ENCODE measurements at places on chromosomes 12 and 14.

DNA sequence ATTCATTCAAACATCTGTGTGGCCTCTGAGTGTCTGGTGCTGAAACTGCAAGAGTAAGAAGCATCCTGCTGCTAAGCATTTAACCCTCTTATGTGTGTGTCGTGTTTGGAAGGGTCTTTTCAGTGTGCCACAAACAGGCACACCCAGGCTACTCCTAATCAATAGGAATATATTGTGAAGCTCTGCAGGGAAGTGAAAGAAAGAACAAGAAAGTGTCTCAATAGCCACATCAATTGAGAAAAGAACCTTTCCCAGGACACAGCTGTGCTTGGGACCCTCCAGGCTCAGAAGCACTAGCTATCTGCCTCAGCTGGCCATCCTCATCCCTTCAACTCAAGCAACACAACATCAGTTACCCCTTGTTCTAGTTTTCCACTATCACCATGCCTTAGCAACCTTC is 13.4 kb upstream of the KRAS start:
- no peak for DNase-seq

DNA sequence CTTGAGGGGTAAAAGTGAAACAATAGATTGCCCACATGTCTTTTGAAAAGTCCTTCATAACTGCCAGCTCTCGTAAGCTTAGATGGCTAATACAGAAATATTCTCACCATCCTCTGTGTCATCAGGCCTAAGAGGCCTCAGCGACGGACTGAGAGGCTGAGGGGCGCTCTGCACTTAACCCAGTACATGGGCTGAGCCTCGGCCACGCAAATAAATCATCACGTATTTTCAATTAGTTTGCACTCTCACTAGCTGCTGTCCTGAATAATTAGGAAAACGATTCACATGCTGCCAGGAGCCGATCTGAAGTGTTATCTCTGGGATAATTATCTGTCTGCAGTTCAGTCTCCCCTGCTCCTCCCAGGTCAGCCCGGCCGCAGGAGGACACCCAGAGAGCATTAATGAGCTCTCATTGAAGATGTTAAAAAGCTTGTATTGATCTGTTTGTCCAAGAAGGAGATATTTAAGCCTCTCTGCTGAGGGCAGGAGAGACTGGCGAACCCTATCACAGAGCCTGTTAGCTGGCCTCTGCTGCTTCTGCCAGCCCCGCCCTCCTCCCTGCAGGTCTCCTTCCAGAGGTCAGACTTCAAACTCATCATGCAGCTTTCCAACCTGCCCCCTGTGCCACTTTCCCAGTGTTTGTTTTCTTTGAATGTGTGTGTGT is 1051.3 kb downstream of the VRK1 start:
- no peak for DNase-seq

DNA sequence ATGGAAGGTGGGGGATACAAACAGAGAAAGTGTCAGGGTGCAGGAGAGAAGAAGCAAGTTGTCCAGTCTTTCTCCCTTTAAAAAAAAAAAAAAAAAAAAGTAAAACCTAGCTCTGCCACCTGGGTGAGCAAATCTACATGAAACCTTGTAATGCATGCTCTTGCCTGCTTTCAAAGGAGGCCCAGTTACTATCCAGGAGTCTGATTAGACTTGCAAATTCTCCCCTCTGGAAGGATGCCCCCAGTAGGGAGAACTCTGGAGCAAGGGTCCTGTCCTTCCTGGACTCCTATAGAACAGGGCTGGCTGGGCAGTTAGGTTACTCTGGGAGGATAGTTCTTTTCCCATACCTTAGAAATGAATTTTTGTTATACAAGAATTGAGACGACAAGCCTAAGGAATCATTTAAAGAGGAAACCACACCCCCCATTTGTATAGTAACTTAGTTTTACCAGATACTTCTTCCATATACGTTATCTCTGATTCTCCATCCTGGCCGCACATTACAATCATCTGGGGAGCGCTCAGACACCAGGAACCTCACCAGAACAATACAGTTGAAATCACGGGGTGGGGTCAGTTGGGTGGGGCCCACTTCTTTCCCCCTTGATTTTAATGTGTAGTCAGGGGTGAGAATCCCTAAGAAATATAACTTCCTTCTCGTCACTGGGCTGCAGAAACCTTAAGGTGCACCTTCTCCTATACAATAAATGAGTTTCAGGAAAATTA is 30.5 kb downstream of the RAB35 start:
- no peak for DNase-seq

DNA sequence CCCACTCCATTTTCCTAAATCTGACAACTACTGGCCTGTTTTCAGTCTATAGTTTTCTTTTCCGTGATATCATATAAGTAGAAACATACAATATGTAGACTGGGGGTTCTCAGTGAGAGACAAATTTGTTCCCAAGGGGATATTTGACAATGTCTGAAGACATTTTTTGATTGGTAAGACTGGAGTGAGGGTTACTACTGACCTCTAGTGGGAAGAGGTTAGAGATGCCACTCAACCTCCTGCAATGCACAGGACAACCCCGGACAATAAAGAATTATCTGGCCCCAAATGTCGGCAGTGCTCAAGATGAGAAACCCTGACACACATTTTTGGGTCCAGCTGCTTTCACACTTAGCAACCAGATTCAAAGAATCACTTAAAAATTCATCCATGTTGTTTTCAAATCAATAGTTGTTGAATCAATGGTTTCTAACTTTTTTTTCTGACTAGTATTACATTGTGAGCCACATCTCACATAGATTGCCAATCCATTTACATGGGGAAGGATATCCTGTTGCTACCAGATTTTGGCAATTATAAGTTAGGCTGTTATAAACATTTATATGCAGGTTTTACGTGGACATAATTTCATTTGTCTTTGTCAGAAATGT is 307.1 kb downstream of the RPL10L start:
- DNase-seq = no peak

DNA sequence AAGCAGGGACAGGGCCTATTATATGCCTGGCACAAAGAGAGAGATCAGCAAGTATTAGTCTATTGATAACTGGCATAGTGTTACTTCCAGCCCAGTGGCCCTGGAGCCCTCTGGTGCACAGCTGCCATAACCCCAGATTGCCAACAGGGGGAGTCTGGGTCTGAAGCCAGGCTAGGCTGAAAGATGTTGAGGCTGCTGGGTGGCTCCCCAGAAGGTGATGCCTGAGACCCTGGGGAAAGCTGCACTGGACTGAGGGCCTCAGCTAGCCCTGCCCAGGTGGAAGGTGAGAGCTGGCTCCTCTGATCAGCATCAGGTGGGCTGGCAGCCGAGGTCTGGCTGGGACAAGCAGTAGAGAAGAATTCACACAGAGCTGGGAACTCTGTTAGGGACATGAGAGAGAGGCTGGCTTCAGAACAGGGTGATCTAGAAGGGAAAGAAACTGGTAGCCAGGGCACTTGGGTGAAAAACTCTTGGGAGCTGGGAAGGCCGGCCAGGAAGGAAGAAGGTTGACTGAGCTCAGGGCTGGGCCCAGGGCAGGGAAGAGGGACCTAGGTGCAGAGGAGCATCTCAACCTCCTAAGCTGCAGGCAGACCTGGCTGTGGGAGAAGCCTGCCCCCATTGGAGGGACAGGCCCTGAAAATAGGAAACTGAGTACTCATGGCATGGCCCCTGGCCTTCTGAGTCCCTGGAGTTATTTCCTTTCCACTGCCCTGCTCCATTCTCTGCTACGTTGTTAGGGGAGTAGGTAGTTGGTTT is 3.9 kb downstream of the GZMH start:
- peak; percentile 66 for DNase-seq

DNA sequence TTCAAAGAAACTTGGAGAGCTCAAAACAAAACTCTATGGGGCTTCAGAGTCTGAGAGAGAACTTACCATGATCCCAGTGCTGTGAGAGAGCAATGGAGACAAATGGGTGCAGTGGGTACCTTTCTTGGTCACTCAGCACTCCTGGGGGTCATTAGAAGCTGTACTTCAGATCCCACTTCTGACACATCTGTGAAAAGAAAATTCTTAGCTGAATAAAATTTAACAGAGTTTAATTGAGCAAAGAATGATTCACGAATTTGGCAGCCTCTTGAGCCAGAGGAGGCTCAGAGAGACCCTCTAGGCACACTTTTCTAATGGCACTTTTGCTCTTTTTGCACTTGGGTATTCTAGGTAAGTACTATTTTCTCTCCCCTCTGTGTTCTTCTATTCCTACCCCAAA is 96.8 kb upstream of the SYT10 start:
- DNase-seq = no peak

DNA sequence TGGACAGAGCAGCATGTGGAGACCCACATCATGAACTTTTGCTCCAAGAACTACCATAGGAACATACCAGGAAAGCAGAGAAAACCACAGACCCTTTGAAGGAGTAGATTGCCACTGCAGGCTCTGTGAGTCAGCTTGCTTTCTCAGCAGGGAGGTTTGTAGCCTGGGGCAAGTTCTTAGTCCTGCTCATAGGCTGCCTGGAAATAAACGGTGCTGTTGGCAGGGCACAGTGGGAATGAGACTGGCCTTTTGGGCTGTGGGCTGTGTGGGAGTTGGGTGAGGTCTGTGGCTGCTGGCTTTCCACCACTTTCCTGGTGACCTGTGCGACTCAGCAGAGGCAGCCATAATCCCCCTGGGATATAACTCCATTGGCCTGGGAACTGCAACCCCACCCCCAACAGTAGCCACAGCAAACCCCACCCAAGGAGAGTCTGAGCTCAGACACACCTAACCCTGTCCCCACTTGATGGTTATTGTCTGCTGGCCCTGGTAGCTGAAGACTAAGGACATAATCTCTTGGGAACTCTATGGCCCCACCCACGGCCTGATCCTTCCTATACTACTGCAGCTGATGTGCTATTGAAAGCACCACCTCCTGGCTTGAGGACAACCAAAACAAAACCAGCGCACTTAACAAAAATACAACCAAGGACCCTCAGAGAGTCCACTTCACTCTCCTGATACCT is 192.1 kb upstream of the GARIN6 start:
- DNase-seq = no peak

GRCh38 chr14:26928019-26928418 is 330.2 kb upstream of the NOVA1 start:
- DNase-seq = no peak

DNA sequence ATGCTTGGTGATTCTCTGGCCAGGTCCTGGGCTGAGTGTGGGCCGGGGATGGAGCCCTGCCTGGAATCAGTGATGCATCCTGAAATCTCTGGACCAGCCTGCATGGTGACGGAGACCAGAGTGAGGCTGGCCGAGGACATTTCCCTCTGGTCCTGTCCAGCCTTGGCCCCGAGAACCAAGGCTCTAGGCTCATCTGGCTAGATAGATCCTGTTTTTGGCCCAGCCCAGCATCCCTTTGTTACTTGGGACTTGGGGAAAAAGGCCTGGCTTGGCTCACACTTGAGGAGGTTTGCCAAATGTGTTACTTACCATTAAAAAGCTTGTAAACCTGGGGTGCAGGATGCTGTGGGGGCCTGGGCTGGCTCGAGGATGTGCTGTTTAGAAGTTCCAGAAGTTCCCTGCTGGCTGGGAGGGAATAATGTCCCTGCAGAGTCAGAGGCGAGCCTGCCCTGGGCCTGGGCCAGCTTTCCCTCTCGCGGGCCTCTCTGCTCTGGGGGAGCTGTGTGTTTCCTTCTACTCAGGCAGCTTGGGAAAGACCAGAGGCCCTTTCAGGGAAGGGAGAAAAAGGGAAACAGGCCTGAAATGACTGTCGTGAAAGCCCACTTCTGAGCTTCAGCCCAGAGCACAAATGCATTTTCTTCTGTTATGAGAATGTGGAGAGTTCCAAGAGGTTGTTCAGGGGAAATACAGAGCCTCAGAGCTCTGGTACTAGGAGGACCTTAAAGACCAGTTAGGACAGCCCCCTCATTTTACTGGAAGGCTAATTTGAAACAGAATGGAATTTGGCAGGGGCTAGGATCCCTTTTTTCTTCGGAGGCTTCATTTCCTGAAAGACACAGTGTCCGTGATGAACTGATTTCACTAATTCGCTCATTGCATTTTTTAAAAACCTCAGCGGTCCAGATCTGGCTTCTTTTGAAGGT is 47.2 kb upstream of the CTDSP2 start:
- DNase-seq = no peak

GRCh38 chr12:67504026-67504425 is 144.5 kb upstream of the DYRK2 start:
- DNase-seq = no peak

DNA sequence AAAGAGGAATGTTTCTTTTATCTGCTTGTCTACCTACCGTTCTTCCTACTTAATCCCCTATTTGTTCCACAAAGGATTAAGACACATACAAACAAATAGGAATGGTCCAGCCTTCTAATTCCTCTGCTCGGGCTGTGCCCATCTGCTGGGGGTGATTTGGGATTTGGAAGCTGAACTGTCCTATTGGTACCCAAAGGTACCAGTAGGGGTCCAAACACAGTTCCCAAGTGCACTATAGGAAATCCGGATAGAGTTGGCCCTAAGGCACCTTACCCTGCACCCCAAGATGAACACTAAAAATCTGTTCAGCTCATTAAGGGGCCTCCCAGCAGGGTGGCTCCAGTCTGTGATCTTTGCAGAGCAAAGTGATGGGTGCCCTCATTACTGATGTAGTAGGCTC is 566.9 kb downstream of the NRXN3 start:
- no peak for DNase-seq

DNA sequence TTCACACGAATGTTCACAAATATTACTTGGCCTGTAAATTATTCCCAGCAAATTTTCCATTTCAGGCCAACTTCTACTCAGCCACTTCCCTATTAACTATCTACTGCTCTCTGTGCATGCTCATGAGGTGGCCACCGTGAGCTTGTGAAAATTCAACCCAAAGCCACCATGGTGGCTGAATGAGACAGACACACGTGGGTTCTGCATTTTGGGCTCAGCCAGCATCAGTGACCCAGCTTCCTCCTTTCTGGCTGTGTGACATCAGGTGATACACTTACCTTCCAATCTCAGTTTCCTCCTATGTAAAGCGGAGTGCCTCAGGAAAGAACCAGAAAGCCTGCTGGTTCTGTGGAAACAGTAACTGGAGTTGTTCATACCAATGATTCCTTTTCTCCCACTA is 175.8 kb downstream of the FOXN3 start:
- no peak for DNase-seq

- DNase-seq = peak; percentile 26
Observed at GRCh38 chr12:26298785-26299621, 103.6 kb downstream of the SSPN start.

DNA sequence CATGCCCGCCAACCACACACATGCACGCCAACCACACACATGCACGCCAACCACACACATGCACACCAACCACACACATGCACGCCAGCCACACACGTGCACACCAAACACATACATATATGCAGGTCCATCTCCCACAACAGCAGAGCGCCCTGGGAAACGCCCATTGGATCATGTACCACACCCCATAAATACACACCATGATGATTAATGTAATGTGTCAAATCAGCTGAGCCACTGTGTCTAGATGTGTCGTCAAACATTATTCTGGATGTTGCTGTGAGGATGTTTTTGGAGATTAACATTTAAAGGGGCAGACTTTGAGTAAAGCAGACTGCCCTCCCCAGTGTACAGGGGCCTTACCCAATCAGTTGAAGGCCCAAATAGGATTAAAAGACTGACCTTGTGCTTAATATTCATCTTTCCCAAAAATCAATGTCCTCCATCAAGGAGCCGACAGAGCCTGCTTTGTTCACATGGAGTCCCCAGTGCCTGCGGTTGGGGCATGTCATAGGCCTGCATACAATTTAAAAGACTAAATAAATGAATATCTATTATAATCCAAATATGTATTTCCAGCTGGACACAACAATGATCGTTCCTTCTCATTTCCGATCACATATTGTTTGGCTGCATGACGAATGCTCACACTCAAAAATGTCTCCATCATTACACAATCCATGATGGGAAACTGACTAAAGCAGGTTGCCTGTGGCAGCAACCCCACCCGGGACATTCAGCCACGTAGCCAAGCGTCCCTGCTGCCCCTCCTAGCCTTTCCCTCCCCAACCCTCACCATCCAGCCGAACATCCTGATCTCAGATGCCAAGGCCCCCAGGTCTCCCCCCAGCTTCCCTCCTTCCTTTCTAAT is 23.2 kb upstream of the BDKRB2 start:
- no peak for DNase-seq

- DNase-seq = no peak
Observed at GRCh38 chr12:132462788-132463187, 27.2 kb upstream of the FBRSL1 start.
